ENCODE measurements at places on chromosomes 13 and 19. TPM values are rescaled to one million over a fixed set of nuclear protein-coding genes. Genes with fewer than 3 reads are reported as not detected.
A peak's percentile ranks its signal among the peaks of the same experiment; 100 is the strongest.

GRCh38 chr13:50724913-50725312 lies 118.6 kb downstream of the DLEU7 start:
- no peak for DNase-seq

DNA sequence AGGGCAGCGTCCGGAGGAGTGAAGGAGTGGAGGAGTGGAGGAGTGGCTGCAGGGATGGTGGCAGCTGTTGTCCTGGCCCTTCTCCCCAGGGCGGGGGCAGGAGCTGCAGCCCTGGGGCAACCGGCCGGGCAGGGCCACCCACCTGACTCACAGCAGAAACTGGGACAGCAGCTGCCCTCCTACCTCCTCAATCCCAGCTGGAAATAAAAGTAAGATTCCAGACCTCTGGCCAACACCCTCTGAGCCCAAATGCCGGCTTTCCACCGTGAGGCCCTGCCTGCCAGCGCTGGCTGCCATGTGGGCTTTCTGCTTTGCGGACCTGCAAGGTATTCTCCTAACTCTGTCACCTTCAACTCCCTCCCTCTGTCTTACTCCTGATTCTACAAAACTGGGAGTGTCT lies 3.3 kb upstream of the CLPP start:
- DNase-seq = no peak

Gene RPL18A
- total RNA-seq = 517 TPM

Gene MAB21L1
- total RNA-seq = not detected

Gene ZNF460
- 164 TPM for total RNA-seq

- no peak for DNase-seq
Observed at GRCh38 chr13:30810261-30810701, 74.9 kb downstream of the ALOX5AP start.

DNA sequence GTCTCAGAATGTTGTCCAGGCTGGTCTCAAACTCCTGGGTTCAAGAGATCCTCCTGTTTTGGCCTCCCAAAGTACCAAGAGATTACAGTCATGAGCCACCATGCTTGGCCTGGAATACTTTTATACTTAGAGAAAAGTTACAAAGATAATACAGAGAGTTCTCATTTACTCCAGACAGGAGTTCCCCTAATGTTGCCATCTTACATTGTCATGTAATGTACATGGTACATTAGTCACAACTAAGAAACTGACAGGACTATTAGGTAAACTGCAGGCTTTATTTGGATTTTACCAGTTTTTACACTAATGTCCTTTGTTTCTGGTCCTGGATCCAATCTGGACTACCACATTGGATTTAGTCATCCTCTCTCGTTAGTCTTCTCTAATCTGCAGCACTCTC lies 2.3 kb upstream of the C19orf84 start:
- DNase-seq = no peak

DNA sequence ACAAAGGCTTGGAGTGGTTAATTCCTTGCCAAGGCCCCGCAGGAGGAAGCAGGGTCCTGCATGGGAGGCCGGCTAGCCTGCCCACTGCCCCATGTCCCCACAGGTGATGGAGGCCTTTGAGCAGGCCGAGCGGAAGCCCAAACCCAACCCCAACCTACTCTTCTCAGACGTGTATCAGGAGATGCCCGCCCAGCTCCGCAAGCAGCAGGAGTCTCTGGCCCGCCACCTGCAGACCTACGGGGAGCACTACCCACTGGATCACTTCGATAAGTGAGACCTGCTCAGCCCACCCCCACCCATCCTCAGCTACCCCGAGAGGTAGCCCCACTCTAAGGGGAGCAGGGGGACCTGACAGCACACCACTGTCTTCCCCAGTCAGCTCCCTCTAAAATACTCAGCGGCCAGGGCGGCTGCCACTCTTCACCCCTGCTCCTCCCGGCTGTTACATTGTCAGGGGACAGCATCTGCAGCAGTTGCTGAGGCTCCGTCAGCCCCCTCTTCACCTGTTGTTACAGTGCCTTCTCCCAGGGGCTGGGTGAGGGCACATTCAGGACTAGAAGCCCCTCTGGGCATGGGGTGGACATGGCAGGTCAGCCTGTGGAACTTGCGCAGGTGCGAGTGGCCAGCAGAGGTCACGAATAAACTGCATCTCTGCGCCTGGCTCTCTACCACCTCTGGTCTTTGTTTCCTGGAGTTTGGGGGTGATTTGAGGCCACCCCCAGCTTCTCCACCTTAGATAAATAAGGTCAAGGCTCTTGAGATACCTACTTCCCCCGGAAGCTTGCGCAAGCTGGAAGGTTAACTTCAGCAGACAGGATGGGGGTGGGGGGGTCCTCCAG lies 2.6 kb downstream of the B3GNT8 start:
- DNase-seq = no peak

DNA sequence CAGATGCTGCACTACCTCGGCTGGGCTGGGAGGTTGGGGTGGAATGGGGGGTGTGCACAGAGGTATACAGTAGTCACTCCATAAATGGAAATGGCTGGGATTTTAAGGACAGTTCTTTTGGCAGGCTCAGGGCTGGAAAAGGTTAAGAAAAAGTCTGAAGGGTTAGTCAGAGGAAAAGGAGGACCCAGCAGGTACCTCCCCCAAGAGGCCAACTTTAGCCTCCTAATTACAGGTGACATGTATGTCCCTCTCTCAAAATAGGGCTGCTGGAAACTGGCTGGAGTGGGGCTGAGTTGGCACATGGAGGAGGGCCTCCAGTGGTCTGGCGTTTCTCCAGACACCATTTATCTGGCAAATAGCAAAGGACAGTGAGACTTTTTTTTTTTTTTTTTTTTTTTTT lies 994 bp downstream of the CCDC194 start:
- DNase-seq = no peak

- peak; percentile 44 for DNase-seq
Observed at GRCh38 chr13:36848199-36848982, 29.4 kb downstream of the RFXAP start.

GRCh38 chr19:15404780-15405211 lies 14.0 kb downstream of the AKAP8L start:
- peak; percentile 83 for DNase-seq

DNA sequence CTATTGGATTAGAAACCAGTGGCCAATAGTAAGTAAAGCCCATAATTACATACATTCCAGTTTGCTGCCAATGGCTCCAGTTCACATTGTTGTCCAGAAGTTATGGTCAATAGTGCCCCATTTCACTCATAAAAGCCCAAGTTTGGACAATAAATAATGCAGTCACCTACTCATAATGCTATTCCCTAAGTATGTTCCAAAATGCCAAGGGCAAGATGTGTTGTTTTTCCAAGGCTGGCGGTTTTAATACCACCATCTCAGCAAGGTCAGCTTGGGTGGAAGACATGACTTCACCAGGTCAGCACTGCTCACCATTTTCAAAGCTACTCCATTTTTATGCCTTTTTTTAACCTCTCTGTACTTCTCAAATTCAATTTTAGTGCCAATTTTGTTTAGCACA lies 32.7 kb downstream of the KCTD12 start:
- peak; percentile 80 for DNase-seq

Measured in renal cortical epithelial cell (primary cell).